Nucleus accumbens (tissue), 56 donors: ENCODE measurements at places on chromosomes 6 and 20.

DNA sequence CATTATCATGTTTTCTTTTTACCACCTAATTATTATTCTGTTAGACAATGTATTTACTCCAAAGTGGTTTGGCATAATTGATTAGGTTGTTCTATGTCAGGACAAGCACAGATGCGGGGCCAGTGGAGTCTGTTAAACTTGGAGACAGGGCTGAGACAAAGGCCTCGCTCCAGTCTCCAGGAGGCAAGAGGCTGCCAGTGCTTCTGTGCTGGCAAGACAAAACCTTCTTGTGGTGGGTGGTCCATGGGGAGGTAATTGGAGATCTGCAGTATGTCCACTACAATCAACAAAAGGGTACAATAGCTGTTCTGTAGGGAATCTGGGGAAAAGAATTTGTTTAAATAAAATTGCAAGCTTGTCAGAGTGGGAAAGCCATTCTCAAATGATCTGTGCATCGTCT, 677.2 kb upstream of the SLC35B3 start:
- no peak for DNase-seq

DNA sequence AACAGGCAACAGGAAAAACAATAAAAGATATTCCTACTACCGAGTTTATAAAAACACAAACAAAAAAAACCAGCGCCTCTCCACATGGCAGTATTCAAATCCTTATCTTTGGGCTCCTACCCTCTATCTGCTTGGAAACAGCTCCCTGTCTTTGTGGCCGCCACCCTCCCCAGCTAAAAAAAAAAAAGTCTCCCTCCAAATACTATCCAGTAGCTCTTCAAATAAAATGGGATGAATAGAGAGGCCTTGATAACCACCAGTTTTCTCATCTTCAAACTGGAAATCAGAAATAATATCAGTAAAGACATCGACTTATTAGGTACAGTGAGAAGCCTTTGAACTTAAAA, 96.2 kb downstream of the PSMG4 start:
- no peak for DNase-seq

DNA sequence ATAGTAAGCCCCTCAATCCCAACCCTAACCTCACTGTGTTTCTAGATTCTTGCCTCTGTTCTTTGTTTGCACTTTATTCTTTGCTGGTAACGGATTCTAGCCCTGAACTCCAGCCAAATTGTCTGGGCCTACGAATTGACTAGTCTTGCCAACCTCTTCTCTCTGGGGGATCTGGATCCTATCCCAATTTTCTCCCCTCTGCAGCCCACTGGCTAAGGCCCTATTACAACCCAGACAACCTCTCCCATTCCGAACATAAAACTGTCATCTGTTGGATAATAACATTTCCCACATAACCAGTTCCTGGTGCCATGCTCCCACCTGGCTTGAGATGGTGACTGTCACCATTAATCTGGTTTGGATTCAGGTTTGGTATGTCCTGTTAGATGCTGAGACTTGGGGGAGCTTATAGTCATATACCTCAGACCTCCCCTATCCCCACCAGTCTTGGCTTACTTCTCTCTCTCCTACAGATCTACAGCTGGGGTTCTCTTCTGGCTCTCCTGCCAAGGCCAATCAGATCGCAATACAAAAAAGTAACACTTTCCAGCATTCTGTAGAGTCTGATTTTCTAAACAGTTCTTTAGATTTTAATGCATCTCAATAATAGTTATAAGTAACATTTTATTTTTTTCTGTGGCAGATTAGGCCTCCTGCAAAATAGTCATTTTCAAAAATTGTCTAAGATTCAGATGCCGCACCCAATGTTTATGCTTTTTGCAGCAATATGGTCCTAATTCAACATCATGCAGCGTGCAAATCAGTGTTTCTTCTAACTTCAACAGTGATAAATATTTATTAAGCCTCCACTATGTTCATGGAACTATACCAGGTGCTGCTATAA, 29.8 kb upstream of the AHI1 start:
- no peak for DNase-seq

- DNase-seq: no peak
Observed at GRCh38 chr6:129499843-129500219, 210.1 kb downstream of the ARHGAP18 start.

DNA sequence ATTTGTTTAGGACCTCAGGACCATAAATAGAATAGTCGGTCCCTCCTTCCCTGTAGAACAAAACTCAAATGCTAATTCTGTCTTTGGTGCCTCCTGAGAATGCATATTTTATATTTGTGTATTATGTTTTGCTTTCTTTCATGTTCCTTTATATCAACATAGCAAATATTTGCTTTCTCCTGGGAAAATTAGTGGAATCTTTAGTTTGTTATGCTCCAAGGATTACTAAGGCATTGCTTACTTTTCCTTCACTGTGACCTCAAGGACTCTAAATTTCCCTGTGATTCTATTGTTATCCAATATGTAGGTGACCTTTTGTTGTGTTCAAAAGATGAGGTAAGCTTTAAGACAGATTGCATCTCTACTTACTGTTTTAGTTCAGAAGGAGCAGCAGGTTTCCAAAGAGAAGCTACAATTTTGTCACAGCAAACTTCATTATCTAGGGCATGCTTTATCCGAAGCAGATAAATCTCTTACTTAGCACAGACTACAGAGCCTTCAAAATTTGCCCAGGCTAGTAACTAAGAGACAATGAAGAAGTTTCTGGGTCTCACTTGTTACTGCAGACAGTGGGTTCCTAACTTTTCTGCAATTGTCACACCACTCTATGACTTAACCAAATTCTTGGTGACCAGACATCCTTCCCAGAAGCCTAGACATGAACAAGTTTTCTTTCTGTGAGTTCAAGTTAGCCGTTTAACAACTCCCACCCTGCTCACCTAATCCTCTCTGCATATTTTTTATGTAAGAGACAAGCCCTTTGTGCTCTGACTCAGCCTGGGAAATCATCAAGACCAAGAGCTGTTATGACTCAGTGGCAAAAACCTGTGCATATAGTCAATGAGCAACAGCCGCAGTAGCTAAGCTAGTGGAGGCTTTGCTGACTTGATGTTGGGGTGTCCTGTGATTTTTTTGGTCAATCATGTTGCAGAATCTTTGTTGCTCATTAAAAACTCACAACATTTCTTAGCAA, 378.8 kb downstream of the QKI start:
- DNase-seq: no peak

GRCh38 chr6:16273256-16273655, 34.9 kb downstream of the GMPR start:
- DNase-seq: no peak

GRCh38 chr6:22361576-22361975, 64.7 kb upstream of the PRL start:
- no peak for DNase-seq

DNA sequence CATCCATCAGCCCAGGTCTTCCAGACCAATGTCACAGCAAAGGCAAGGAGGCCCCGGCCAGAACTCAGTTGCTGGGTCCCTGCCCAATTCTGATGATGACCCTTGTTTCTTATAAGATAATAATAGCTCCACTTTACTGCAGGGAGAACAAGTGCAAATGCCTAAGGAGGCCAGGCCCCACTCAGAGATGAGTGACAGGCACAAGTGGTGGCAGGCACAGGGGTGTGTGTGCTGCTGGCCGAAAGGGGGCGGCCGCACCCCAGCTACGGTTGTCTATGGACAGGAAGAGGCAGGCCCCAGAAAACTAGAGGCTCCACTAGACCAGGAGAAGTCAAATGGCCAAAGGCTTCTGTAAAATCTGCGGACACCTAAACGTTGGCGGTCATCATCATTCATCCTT, 28.6 kb downstream of the GNAS-AS1 start:
- no peak for DNase-seq

- DNase-seq: no peak
Observed at GRCh38 chr6:4319981-4320683, 184.8 kb upstream of the ECI2 start.
